ENCODE measurements at places on chromosomes 4 and X.

- no peak for DNase-seq
These were observed 58.5 kb downstream of the TENM3 start for GRCh38 chr4:182301736-182302135.

- DNase-seq, result no peak
These were observed 84.4 kb upstream of the PHOX2B start for GRCh38 chr4:41832961-41833360.

- no peak for DNase-seq
These were observed 138.0 kb upstream of the BOD1L1 start for GRCh38 chr4:13765539-13765938.

GRCh38 chr4:26196567-26196966 is 124.2 kb upstream of the RBPJ start:
- no peak for DNase-seq

DNA sequence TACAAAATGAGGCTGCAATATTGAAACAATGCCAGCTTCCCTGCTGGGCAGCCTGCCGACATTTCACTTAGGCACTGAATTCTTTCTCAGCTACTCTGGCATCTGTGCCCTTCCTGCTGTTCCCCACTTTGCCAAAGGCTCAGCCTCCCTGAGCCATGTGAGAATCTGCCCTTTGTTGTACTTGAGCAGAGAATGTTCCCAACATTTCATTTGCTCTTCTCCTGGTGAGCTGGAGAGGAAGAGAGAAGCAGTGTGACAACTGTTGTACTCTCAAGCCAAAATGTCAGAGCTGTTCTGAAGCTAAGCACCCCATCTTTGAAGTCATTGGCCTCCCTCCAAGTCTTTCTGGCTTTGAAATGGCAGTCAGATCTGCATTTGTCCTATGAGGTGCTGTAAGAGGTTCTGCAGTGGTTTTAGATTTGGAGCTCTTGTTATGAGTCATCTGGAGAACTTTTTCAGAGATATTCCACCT is 32.5 kb downstream of the LANCL3 start:
- DNase-seq, result no peak
